ENCODE measurements at places on chromosomes 16 and 17.
A peak's percentile ranks its signal among the peaks of the same experiment; 100 is the strongest.

- no peak for DNase-seq
Measured at GRCh38 chr17:66290101-66290722, 12.2 kb upstream of the PRKCA start.

DNA sequence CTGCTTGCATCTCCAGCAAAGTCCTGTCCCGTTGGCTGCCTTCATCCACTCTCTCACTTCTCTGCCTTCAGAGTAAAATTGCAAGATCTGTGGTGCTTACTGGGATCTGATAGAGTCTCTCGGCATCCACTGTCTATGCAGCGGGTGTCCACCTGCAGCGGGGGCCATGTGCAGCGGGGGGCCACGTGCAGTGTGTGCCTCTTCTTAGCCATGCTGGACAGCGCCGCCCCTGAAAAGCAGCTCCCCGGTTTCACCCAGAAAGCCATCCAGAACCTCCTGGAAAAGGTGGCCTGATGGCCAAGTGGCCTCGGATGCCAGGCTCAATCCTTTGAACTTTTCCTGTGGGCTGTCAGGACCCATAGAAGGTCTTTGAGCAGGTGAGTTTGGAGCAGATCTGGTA is 9.5 kb downstream of the STX4 start:
- DNase-seq = no peak

GRCh38 chr17:1315891-1316403 is 36.5 kb downstream of the TRARG1 start:
- no peak for DNase-seq

- DNase-seq = no peak
Measured at GRCh38 chr16:69424935-69425784, 741 bp downstream of the CYB5B start.

- DNase-seq = no peak
Measured at GRCh38 chr17:14198575-14198974, 38.1 kb downstream of the CDRT15 start.

- no peak for DNase-seq
Measured at GRCh38 chr17:36092230-36092629, 2.3 kb upstream of the CCL3 start.

- no peak for DNase-seq
Measured at GRCh38 chr16:68227850-68228553, 7.9 kb downstream of the ESRP2 start.

DNA sequence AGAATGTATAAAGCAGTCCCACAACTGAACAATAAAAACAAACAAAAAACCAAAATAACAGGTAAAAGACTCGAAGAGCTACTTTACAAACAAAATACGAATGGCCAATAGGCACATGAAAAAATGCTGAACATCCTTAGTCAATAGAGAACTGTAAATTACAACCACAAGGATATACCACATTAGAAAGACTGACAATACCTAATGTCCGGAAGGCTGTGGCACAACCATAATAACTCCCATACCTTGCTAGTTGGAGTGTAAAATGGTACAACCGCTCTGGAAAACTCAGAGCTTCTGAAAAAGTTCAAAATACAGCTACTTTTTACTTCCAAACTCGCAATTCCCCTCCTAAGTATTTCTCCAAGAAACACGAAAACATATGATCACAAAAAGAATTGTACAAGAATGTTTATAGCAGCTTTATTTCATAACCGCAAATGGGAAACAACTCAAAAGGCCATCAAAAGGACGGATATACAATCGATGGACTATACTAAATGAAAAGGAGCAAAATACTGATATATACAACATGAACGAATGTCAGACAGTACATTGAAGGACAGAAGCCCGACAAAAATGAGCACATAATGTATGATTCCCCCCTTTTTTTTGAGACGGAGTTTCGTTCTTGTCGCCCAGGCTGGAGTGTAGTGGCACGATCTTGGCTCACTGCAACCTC is 2.3 kb downstream of the TP53 start:
- no peak for DNase-seq

GRCh38 chr16:1614456-1615102 is 2.4 kb downstream of the CRAMP1 start:
- DNase-seq = no peak

- DNase-seq = no peak
Measured at GRCh38 chr16:13171313-13171712, 269.9 kb downstream of the SHISA9 start.

GRCh38 chr16:11692171-11692570 is 23.9 kb downstream of the SNN start:
- DNase-seq = no peak

DNA sequence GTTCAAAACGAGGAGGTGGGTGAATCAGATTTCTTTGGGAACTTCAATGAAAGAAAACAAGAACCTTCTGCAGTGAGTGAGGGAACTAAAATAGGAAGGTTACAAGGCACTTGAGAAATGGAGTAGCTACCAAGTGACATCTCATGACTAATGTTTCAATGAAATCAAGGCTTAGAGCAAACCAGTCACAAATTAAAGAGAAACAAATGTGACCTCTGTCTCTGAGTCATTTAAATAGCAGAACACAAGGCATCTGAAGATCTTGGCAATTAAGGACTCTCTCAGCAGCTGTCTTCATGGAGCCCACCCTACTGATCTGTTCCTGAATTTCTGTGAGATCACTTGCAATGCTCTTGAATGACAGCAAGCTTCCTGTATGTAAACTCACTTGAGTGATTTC is 109.5 kb downstream of the CDH11 start:
- no peak for DNase-seq

DNA sequence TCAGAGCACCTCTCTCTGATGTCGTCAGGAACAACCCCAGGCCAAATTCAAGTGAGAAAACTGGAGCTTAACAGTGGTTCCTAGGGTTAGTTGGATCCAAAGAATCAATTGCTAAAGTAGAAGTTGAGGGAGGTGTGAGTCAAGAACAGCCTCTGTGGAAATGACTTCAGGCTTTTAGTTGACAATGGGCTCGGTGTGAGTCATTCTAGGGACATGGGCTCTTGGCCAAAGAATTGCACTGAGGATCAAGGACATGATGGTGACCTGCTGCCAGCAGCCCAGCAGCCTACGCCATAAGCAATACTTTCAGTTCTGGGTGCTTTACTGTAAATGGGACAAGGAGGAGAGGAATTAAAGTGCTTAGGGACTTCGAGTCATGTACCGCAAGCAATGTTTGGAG is 32.1 kb upstream of the SMURF2 start:
- peak; percentile 74 for DNase-seq

DNA sequence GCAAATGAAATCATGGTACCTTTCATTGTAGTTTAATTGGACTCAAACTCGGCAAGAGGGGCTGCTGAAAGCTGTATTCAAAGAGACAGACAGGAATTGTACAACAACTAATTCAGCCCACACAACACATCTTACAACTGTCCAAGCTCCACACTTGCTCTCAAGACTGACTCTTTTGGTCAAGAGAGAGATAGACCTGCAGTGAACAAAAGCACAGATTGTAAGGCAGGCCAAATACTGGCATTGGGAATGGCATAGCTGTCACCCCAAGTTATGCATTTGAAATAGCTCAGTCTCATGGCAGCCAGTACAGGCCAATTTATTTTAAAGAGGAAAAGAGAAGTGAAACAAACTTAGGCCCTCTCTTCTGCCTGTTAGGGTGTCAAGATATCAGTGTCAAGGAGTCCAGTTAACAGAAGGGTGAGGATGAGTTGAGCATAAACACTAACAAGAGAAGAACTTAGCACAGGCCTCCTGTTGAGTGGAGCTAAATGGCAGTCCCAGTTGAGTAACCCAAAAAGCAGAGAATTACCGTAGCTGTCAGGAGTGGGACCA is 215.7 kb downstream of the IRX3 start:
- DNase-seq = no peak

DNA sequence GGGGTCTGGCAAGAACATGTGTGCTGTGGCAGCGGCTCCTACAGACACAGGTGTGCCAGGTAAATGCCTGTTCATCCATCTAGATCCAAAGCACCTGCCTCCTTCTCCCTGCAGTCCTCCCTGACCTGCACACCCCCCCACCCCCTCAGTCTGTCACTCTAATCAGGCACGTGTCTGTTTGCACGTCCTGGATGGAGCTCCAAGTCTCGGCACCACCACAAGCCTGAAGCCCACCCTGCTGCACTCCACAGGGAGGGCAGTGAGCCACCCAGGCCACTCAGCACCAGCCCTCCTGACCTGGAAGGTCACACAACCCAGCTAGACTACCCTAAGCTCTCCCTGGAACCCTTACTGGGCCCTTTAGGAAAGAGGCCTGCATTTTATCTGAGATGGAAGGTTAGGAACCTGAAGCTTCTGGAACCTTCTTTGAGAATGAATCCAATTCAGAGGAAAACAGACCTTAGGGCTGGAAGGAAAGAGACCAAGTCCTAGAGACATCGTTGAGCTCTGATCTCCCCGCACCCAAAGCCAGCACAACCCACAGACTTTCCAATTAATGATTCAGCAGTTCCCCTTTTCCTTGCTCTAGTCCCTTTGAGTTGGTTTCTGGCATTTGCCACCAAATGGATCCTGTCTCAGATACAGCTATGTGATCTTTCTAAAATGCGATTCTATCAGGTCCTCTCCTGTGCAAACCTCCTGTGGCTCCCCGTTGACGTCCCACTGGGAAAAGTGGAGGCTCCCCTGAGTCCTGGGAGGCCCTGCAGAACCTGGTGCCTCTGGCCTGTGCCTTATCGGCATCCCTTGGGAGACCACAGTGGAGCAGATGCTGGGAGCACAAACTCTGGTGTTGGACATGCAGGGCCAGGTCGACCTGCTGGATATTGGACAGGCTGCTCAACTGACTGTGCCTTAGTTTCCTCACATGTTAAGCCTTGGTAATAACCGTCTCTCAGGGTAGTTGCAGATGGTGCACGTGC is 67.9 kb downstream of the PRMT7 start:
- DNase-seq = no peak

GRCh38 chr17:18190628-18191235 is 7.1 kb downstream of the ALKBH5 start:
- DNase-seq = no peak

DNA sequence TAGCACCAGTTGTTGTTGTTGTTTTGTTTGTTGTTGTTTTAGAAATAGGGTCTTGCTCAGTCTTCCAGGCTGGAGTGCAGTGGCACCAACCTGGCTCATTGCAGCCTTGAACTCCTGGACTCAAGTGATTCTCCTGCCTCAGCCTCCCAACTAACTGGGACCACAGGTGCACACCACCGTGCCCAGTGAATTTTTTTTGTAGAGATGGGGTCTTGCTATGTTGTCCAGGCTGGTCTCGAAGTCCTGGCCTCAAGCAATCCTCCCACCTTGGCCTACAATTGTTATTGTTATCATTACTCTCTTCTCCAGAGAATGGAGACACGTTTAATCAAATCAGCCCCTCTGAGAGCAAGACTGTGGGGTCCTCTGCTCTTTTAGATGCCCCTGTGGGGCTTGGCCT is 42.7 kb upstream of the EMP2 start:
- no peak for DNase-seq

GRCh38 chr17:74361230-74362068 is at the start of gene BTBD17:
BTBD17 (minus strand) TSS chr17:74361868; CDS start chr17:74361819, 49 bp downstream.
- DNase-seq = peak; percentile 72

DNA sequence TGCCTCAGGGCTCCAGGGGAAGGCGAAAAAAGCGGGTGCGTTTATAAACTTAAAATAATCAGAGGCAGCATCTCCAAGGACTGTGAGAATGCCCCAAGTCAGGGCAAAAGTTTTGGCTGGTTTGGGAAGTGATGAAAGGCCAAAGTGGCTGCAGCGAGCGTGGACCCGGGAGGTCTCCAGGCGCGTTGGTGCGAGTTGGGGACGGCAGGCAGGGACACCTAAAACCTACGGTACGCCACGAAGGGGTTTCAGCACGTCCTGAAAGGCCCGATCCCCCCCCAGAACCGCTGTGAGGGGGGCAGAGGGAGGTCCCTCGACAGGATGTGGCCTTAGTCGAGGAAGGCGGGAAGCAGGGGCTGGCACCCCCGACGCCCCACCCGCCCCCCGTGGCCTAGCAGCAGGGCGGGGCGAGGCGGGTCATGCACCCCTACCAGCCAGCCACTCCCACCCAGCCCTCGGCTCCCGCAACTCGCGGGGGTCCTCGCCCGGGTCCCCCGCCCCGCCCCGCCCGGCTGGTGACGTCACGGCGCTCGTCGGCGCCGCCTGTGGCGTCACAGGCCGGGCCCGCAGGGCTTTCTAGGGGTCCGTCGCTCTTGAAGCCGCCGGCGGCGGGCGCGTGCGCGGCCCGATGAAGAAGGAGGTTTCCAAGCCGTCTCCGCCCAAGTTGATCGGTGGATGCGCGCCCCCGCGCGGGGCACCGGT is at the start of gene MYCBPAP:
TSS of gene MYCBPAP (plus strand) at position 569 of the 702 bp plus-strand sequence. CDS start 236 bp downstream, outside the sequence.
- DNase-seq = peak; percentile 33

DNA sequence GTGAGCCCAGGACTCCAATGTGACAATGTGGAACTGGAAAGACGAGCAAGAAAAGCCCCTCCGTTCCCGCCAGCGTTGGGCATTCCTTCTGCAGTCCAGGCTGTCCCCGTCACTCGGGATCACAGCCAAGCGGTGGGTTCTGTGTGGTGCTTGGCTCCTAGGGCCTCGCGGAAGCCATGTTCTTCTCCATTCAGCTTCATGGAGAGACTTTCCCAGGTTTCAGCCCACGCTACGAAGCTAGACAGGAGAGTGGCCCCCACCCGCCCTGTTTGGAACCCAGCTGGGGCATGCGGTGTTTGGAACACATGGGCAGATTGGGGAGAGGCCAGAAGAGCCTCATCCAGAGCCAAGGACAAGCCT is 5.8 kb downstream of the LMF1 start:
- DNase-seq = peak; percentile 53

- DNase-seq = no peak
Measured at GRCh38 chr16:1146409-1146808, 6.5 kb upstream of the CACNA1H start.

GRCh38 chr16:12716658-12717057 is 87.0 kb downstream of the CPPED1 start:
- no peak for DNase-seq

GRCh38 chr17:14940108-14940937 is 324.8 kb downstream of the PMP22 start:
- DNase-seq = no peak

DNA sequence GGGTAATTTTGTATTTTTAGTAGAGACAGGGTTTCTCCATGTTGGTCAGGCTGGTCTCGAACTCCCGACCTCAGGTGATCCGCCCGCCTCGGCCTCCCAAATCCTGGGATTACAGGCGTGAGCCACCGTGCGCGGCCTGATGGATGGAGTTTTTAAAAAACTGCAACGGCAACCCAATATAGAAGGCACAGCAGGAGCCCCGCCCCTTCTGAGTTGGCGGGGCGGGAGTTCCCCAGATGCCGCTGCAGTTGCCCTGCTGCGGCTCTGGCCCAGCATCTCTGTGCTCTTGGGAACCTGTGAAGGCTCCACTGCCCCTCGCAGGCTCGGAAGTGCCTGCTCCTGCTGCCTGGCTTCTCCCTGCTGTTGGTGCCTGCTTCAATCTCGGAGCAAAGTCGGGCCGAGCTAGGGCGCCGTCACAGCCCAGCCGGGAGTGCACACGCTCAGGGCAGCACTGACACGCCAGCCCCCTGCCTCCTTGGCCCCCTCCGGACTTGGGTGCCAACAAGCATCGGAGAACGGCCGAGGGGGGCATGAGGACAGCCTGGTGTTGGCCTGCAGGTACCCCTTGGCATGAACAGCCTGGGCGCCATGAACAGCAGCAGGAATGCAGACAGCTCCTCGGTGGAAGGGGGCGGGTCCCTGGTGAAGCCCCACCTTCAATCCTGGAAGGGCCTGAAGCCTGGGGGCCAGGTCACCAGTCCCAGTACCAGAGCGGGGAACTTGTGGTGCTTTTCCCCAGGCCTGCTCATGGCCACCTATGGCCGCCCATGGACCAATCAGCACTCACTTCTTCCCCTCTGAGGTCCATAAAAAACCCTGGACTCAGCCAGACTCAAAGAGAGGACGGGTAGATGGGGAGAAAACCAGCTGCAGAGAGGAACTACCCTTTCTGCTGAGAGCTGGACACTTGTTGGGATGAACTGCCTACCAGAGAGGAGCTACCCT is 2.3 kb upstream of the NT5M start:
- DNase-seq = no peak

- no peak for DNase-seq
Measured at GRCh38 chr17:36697903-36698530, 96.6 kb downstream of the MRM1 start.
